GM04503 (cell line): ENCODE measurements at places on chromosomes 7 and 10.

DNA sequence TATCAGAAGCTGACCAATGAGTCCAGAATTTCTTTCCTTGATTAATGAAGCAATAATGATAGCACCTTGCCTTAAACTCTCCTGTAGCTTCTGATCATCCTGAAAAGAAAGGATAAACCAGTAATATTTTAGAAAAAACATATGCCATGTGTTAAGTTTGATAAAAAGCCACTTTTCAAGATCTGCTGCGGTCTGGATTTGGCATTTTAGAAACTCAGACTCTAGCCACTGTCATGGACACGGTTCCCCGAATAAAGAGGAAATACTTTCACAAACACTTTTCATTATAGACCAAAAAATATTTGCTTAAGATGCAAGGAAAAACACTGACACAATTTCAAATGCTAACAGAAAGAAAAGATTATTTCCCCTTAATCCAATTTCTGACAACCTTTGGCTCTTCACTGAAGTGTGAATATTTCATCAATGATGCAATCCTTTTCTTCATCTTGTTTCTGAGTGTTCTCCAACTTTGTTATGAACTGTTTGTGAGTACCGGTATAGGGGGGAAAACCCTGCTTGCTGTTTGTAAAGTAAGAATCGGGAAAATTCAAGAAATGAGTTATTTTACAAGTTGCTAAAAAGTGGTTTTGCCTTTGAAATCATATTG, 329.5 kb downstream of the CRPPA start:
- no peak for DNase-seq

DNA sequence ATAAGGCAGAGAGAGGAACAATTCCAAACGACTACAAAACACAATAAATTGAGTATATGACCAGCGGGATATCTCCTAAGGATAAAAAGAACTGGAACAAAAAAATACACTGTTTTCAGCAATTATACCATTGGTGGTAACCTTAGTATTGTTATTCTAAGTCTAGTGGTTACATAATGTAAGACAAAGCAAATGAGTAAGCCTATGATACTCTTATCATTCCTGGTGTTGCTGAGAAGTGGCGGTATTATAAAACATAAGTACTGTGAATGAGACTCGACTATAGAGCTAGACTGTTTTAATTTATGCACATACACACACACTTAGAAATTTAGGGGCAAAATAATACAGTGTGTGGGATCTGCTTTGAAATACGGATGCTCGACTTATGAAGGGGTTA, 107.7 kb downstream of the NRBF2 start:
- DNase-seq, result no peak

DNA sequence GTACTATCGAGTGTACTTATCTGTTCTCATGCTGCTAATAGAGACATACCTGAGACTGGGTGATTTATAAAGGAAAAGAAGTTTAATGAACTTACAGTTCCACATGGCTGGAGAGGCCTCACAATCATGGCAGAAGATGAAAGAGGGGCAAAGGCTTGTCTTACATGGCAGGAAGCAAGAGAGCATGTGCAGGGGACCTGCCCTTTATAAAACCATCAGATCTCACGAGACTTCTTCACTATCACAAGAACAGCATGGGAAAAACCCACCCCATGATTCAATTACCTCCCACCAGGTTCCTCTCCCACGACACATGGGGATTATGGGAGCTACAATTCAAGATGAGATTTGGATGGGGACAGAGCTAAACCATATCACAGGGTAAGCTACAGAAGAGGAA, 4.5 kb downstream of the NDUFA5 start:
- DNase-seq, result no peak

- DNase-seq, result no peak
Observed at GRCh38 chr10:49610114-49610457, at the start of gene SLC18A3. Gene SLC18A3, plus strand, starts transcription at chr10:49610310. Its CDS starts 431 bp downstream, at chr10:49610741.

GRCh38 chr7:14685167-14685566, 217.4 kb downstream of the DGKB start:
- DNase-seq, result no peak

DNA sequence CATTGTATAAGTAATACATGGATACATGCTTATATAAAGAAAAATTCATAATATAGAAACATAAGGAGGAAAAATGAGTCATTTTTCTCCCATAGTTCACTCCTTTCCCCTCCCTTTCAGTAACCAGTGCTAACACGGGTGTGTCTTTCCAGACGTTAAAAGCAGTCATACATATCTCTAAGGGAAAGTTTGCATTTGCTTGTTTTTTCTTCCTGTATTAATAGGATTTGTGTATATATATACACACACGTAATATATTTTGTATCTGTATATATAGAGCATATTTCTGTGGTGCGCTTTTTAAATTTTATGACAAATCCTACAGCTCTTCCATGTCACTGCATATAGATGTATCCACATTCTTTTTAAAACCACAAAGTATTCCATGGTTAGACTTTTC, 78.8 kb downstream of the RALA start:
- DNase-seq, result no peak

DNA sequence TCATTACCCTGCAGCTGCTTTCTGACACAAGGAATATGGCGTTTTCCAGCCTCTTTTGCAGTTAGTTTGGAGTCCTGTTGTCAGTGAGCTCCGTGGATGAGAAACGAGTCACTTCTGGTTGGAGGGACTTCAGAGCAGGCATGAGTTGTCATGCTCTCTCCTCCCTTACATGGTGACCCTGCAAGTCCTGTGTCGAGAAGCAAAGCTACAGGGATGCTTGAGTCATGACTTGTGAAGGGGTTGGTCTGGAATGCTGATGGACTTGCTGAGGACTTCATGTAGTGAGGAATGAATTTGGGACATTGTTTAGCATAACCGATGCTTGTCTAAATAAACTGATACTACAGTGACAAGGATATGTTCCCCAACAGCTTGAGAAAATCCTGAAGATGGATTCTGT, 108.8 kb downstream of the ADCYAP1R1 start:
- no peak for DNase-seq

DNA sequence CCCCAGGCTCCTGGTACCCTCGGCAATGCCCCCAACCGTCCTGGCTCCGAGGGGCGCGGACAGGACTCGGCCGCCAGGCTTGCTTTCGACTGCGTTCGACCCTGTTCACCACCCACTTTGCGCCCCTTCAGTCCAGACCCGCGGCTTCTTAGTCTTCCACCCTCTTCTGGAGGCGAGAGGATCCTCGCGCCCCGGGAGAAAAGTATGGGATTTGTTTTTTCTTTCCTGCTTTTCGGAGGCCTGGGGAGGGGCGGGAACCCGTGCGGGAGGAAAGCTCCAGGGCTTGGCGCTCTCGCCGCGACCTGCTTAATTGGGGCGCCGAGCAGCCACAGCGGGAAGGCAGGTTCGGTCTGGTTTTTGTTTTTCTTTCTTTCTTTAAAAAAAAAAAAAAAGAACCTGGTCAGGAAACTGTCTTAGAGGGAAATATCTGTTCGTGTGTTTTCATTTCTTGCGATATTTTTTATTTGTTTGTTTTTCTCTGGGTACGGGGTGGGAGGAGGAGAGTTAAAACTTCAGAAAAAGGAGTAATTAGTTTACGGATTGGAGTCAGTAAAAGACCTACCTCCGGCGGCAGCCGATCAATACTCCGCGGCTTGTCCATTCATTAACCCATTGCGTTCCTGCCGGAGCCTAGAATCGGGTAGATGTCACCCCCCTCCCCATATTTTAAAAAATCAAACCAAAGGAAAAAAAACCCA, 1.6 kb downstream of the EMX2 start:
- no peak for DNase-seq

DNA sequence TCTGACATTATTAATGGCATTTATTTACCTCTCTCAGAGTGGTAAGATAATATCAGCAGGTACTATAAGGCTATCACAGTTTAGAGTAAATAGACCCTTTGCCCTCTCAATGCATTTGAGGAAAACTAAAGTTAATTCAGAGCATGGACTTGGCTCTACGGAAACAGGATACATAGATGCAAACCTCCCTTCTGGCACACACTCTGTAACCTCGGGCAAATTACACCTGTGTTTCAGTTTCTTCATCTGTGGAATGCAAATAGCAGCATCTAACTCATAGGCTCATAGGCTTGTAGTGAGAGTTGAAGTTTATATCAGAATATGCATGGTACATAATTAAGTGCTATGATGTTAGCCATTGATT, 5.6 kb downstream of the RAPGEF5 start:
- DNase-seq, result no peak

GRCh38 chr10:71214641-71215559, 2.5 kb downstream of the UNC5B start:
- DNase-seq, result no peak

DNA sequence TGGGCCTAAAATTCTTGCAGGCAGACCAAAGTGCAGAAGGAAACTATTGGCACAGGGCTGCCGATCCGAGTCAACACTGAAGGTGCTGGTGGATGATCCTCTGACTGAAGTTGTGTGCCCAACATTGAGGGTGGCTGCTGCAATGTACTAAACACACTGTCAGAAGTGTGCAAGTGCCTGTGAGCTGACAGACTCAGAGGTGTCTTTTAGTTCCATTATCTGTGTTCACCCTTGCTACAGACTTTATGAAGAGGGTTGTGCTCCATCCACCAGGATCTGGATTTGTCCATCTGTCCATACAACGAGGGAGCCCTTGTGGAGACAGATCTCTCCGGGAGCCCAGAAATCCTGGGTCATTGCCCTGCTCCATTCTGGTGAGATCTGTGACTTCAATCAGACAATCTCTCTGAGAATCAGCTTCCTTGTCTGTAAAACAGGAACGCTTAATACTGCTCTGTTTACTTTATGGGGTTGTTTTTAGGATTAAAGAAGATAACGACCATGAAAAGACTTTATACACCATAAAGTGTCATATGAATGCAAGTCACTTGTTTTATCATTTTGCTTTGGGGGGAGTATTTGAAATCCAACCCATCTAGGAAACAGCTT, 9.5 kb upstream of the TRPV6 start:
- DNase-seq, result no peak

GRCh38 chr7:71733107-71733870, 601.3 kb downstream of the GALNT17 start:
- DNase-seq, result no peak

- DNase-seq, result no peak
Observed at GRCh38 chr10:6780008-6780677, 200.1 kb upstream of the PRKCQ start.

DNA sequence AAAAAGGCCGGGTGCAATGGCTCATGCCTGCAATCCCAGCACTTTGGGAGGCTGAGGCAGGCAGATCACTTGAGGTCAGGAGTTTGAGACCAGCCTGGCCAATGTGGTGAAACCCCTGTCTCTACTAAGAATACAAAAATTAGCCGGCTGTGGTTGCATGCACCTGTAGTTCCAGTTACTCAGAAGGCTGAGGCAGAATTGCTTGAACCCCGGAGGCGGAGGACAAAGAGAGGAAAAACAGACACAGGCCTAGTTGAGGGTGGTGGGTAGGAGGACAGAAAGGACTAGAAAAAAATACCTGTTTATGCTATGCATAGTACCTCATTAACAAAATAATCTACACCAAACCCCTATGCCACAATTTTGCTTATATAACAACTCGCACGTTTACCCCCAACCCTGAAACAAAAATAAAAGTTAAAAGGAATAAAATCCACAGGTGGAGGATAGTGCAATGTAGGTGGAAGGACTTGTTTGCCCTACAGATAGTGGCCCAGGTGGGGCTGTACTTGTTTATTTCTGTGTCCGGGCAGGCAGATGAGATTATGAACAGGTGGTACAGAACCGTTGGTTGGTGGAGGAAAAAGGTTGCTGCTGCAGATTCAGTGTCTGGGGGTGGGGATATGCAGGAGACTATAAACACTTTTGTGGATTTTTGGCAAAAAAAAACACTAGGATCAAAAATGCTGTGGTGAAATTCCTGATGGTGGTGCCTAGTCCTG, 5.1 kb downstream of the ZNF680 start:
- no peak for DNase-seq

GRCh38 chr7:42671627-42672026, 240.2 kb downstream of the C7orf25 start:
- peak; percentile 74 for DNase-seq
